Peyer's patch (tissue), 4 donors: ENCODE measurements at places on chromosomes 2 and 18. TPM values are rescaled to one million over a fixed set of nuclear protein-coding genes. Genes with fewer than 3 reads are reported as not detected.

GRCh38 chr2:16861111-16861510 is 195.5 kb upstream of the CYRIA start:
- H3K4me3 ChIP-seq, result no peak overlapping the region
- no peaks in the 10 kb centered on the region for H3K36me3 ChIP-seq
- H3K27ac ChIP-seq, result no peak overlapping the region
- DNase-seq, result no peak

- no peak overlapping the region for H3K4me3 ChIP-seq
- no peaks in the 10 kb centered on the region for H3K4me1 ChIP-seq
Observed at GRCh38 chr2:18898271-18898670, 308.9 kb upstream of the NT5C1B start.

DNA sequence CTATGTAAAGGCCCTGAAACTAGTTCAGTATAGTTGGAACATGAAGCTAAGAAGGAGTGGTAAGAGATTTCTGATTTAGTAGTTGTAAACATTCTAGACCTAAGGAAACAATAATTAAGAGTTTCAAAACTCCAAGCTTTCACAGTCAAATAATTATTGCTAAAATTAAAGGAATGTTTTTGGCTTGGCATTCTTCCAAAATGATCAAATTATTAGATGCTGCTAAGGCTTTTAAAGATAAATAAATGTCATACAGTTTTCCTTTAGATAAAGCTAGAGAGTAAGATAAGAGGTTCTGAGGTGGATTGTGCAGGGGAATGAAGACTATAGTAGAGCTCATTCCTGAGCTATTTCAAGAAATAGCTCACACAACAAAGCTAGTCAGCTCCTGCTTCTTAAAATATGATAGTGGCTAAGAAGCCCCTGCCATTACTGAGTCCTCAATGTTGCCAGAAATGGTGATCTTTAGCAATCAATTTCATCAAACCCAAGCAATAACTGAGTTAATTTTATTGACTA is 45.3 kb downstream of the ZC3H15 start:
- no peak overlapping the region for H3K4me3 ChIP-seq
- H3K36me3 ChIP-seq, result no peaks in the 10 kb centered on the region
- DNase-seq, result no peak

EEF1B2 gene
- total RNA-seq, result 257 TPM

- no peaks in the 10 kb centered on the region for H3K4me1 ChIP-seq
- no peak overlapping the region for H3K27ac ChIP-seq
- H3K27me3 ChIP-seq, result no peaks in the 10 kb centered on the region
- no peaks in the 10 kb centered on the region for H3K36me3 ChIP-seq
Observed at GRCh38 chr18:9150121-9150520, 13.5 kb downstream of the ANKRD12 start.

CRYGC gene
- total RNA-seq, result not detected

C2orf66 gene
- total RNA-seq, result not detected

GPR35 gene
- total RNA-seq, result 257 TPM

DNA sequence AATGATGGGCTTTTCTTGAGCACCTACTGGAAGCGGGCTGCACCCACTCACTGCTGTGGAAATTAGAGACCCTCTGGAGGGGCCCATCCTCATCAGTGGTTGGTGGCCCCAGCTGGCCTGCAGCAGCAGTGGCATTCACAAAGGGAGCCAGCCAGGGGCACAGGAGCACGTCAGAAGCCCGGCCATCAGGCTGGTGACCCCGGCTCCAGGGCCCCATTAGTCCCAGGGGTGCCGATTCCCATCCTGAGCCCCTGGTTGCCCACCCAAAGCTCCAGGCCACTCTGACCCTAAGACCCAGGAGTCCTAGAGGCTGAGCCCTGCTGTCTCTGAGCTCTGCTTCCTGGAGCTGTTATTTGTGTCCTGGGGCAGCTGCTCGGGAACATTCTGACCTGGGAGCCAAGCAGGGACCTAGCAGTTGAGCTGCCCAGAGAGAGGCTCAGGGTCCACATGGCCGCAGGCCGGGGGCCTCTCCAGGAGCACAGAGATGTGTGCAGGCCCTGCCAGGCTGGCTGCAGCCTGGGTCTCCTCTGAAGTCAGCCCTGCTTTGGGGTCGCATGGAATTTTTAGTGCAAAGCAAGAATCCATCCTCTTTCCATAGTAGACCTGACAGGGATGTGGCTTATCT is 207.2 kb downstream of the KLHL29 start:
- no peaks in the 10 kb centered on the region for H3K36me3 ChIP-seq
- no peak overlapping the region for H3K27ac ChIP-seq
- H3K4me1 ChIP-seq, result no peaks in the 10 kb centered on the region

- no peaks in the 10 kb centered on the region for H3K36me3 ChIP-seq
- H3K27ac ChIP-seq, result no peak overlapping the region
- DNase-seq, result no peak
- no peaks in the 10 kb centered on the region for H3K4me1 ChIP-seq
Observed at GRCh38 chr2:196075196-196075595, 6.6 kb upstream of the DNAH7 start.

DNA sequence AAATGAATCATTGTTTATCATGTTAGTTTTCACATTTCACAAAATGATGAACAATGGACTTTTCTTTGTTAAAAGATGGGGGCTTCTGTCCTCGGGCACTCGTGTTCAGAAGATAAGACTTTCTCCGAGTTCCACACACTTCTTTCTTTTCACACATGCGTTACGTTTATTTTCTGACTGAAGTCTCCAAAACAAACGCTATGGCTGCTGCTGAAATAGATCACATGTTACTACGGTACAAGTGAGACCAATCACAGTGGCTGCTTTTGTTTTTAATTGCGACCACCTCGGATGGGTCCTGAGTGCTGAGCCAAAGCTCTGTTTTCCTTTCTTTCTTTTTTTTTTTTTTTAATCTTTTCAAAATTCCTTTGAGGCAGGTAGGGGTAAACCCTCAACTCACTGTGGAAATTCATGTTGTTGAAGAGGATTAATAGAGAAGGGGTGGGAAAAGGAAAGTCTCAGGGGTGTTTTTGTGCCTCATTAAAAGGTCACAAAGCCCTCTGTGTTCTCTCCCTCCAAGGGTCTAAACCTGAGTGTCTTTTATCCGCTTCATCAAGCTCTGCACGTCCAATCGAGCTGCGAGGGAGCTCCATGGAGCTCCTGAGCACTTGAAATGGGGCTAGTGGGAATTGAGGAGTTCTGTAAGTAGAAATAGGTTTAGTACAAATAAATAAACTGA is 48.2 kb downstream of the ARL4C start:
- no peaks in the 10 kb centered on the region for H3K27me3 ChIP-seq
- H3K36me3 ChIP-seq, result no peaks in the 10 kb centered on the region
- H3K4me1 ChIP-seq, result peaks cover 10% of the 10 kb centered on the region
- DNase-seq, result no peak
- H3K4me3 ChIP-seq, result no peak overlapping the region
- no peak overlapping the region for H3K27ac ChIP-seq
